ENCODE measurements at places on chromosomes 6 and 20. TPM values are rescaled to one million over a fixed set of nuclear protein-coding genes. Genes with fewer than 3 reads are reported as not detected.

KIF6 gene
- 0.22 TPM for total RNA-seq

DNA sequence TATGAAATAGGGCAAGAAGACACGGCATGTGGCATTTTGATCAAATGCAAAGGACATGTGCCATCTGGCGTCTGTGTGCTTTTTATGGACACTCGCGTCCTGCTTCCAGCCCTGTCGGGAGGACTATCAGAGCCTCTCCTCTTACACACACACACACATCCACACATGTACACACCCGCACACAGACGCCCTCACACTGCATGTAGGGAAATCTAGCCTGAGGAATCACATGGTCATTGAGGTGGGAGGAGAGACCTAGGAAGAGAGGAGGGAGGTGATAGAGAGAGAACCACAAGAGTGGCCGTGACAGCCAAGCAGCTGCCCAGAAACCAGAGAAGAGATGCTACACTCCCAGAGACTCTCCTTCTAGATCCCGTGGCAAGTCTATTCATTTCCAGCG lies 105.9 kb upstream of the CDYL start:
- no peak for DNase-seq

DNA sequence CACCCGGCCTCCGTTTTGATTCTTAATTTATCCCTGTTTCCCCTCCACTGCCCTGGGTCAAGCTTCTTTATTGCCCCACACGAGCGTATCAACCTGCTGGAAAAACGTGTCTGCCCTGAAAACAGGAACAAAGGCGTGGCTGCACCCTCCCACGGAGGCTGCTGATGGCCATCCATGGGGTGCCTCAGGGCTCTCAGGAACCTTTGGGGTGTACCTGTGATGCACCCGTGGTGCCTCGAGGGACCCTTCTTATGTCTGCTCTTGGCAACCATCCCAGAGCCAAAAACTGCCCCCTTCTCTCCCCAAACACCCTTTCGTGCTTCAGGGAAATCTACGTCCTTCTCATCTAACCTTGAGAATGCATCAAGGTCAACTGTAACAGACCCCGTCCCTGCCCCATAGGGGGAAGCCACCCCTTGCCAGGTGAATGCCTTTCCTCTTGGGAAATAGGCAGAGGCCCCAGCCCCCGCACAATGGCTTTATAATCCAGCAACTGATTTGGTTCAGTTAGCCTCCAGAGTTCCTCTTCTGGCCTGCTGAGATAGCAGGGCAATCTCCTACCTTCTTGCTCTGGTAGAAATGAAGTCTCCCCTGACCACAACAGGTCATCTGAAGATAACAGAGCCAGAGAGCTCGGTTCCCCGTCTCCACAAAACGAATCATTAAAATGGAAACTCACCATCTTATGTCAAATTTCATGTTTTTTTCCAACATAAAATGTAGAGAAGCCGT lies 29.4 kb downstream of the PSMG4 start:
- DNase-seq = no peak

- no peak for DNase-seq
Measured at GRCh38 chr6:14781772-14782525, 463.9 kb upstream of the JARID2 start.

TMEM200A gene
- 2.1 TPM for total RNA-seq

DNA sequence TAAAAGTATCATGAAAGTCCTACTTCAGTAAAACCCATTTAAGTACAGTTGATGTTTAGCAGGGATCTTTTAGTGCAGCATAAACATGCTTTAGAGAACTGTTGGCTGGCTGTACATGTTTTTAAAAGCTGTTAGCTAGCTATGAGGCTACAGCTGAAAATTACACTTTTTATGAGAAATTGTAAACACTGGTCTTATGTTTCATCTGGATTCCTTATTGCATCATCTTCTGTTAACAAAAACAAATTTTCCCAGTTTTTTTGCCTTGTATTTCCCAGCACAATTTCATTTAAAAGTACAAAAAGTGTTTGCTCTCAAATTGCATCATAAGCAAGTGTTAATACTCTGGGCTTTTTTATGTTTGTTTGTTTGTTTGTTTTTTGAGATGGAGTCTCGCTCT lies 18.3 kb upstream of the HLA-E start:
- DNase-seq = no peak

DNA sequence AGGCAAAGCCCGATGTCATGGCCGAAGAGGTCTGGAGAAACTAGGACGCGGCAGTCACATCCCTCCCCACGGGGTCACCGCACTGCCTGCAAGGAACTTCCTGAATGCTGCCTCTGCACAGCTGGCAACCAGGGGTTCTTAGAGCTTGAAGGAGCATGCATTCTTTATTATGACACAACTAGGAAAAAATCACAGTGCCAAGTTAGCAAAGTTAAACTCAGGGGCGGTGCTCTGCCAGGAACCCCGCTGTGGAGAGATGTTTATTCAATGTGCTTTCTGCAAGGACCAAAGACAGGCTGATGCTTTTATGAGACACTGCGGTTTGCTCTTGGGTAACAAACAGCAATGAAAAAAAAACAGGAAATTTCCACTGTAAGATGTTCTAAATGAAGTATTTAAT lies 287.3 kb upstream of the FOXQ1 start:
- DNase-seq = peak; percentile 59

GRCh38 chr6:36368421-36368820 lies 19.0 kb downstream of the ETV7 start:
- no peak for DNase-seq

DNA sequence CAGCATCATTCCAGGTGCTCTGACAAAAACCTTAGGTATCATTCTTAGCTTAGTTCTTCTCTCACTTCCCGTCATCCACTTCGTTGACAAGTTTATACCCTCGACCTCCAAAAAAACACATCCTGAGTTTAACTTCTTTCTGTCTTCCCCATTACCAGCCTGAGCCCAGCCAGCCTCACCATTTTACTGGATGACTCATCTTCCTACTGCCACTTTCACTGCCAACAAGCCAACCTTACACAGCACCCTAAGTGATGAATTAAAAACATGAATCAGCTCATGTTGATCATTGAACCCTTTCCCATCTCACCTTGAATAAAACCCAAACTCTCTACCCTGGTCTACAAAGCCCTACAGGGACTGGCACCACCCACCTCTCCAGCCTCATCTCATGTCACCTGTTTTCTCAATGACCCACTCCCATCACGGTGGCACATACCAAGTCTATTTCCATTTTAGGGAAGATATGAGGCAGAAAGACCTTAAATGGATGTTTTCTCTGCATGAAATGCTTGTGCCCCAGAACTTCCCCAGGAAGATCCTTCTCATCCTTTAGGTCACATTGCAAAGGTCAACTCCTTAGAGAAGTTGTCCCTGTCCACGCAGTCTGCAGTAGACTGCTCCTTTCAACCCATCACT lies 9.9 kb upstream of the UST start:
- DNase-seq = no peak

KHDC1L gene
- not detected for total RNA-seq

- no peak for DNase-seq
Measured at GRCh38 chr6:40822619-40823018, 216.4 kb downstream of the UNC5CL start.

DNA sequence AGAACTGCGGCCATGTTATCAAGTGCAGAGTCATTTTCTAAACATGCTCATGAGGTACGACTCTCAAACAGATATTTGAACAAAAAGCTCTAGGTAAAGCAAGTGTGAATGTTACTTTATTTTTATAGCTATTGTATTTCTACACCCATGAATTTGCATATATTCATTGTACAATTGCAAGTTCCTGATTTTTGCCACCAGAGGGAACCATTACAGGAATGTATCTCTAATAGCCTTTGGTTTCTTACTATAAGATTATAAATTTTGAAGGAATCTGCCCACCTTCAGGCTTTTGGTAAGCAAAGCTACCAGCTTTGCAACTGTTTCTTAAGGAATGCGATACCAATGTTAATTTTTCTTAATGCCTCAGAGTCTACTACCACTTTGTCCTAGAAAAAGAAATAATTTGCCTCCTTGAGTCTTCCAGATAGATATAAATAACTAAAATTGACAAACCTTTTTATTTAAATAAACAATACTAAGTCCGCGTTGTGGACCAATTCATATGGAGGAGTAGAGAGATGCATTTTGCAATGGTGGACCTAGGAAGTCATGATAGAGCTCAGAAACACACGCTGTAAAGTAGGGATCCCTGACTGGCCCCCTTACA lies 125.4 kb upstream of the SAMD5 start:
- peak; percentile 9 for DNase-seq

IDH3B gene
- 99.3 TPM for total RNA-seq

DNA sequence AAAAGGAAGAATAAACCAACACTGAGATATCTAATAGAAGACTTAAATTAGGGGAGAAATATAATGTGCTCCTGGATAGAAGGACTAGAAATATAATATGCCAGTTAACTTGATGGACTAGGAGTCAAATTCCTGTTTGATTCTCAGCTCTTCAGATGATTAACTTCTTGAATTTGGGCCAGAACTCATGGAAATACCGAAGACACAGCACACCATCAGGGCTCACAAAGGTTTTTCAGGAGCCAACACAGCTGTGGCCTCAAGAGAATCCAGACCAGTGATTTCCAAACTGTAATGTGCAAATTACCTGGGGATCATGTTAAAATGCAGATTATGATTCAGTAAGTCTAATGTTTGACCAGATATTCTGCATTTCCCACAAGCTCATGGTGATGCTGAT lies 33.8 kb upstream of the LRRC1 start:
- no peak for DNase-seq

DNA sequence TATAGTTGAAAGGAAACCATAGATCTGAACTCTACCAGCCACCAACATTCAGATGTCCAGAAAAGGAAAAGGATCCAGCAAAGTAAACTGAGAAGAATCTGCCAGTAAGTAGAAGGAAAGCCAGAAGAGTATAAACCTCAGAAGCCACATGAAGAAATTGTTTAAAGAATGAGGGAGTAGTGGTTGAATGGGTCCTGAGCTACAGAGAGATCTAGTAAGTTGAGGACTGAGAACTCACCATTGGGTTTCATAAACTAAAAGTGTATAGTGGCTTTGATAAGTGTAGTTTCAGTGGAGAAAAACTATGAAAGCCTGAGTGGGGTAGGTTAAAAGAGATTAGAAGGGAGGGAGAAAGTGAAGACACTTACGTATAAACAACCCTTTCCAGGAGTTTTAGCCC lies 32.0 kb upstream of the SUMO4 start:
- DNase-seq = no peak

DNA sequence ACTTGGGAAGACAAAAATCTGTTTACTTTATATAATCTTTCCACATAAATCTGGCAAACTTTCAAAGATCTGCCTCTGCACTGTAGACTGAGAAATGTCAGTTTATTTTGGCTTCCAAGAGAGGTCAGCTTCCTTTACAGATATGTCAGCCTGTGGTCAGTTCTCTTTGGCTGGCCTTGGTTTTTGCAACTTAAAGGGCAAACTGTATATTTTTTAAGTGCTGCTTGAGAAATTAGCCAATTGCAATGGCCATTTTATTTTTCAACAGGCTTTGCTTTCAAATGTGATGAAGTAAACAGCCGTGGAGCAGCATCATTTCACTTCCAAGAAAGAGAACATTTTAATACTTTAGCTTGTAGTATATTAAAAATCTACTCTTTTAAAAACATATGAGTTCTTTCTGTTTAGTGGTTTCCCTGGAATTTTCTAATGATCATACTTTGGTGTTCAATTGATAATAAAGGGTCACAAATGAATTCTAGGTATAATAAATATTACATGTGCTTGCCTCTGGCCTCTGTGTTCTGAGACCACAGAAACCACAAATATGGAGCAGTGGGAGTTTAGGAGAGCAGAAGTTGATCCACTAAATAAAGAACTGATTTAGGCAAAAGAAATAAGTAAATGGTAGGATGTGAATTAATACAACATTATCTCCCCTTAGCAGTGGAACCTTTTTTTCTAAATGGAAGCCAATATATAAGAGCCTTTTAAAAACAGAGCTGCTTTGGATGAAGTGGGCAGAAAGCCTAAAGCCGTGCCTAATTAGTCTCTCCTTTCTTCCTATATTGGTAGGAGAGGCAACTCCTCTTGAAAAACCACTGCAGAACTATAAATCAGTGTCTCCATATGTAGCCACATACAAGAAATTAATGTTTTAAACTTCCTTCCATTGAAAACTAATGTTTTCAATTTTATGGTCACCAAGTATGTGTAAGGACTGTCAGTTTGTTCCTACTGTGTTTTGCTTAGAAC lies 16.2 kb downstream of the ADGRB3 start:
- no peak for DNase-seq

DNA sequence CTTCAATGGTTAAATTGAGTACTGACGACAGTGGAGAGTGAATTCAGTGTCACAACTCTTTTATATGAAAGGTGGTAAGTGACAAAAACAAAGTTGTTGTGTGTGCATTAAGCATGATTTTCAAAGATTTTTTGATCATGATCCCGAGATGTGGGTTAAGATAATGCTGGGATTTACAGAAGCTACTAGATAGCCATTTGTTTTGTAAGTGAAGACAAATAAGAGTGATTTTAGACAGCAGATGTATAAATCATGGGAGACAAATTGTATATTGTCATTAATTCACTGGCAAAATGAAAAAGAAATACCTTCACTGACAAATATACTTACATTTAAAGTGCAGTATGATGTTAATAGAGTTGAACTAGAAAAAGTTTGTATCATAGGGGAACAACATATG lies 6.1 kb downstream of the ADGRB3 start:
- DNase-seq = no peak

DNA sequence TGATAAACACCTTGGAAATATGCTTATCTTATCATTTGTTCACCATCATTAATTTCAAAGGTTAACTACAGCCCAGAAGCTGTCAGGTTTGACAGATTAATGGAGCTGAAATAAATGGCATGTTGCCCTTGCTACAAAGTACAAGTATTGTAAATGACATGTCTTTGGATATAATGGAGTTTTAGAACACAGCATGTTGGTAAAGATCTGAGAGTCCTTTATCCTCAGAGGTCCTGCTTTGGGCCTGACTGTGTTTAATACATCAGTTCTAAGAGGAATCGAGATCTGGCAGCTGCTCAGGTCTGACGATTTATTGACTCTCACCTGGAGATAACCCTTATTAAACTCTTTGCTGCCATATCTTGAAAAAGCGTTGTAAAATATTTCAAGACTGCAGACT lies 222.7 kb upstream of the OPRM1 start:
- no peak for DNase-seq

- DNase-seq = no peak
Measured at GRCh38 chr6:50649086-50649485, 64.2 kb upstream of the TFAP2D start.

DNA sequence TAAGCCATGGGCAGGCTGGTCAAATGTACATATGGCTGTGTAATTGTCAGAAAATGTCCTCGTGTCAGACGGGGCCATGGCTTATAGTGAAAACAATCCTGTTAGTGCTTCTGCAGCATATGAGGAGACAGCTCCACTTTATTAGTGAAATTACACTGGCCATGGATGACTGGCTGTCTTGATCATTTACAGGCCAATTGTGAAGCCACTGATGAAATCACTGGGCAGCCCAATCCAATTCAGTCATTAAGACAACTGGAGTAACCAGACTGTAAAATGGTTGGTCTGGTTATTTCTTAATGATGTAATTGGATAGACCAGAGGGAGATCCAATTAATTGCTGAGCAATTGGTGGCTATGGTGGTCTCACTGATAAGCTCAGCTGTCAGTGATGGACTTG lies 749.5 kb downstream of the KIF16B start:
- DNase-seq = peak; percentile 29

DNA sequence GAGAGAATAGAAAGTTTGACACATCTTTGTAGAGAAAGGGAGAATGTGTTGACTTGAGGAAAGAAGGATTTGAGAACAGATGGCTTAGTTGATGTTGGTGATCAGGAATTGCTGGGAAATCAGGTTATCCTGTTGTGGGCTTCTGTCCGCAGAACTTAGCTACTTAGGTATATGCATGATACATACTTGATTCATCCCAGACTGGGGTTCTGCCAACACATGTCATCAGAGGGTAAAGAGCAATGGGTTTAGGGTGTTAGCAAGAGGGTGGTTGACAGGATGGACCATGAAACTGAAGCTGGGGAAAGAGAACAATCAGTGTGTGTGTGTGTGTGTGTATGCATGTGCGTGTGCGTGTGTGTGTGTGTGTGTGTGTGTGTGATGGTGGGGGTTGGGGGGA lies 50.6 kb upstream of the NELFCD start:
- DNase-seq = no peak

Data from epithelial cell of proximal tubule (primary cell).